ENCODE measurements at places on chromosomes 12 and 14. TPM values are rescaled to one million over a fixed set of nuclear protein-coding genes. Genes with fewer than 3 reads are reported as not detected.

Gene CCND2
- 0.34 TPM for total RNA-seq

Gene HOXC9
- not detected for total RNA-seq

Gene CPNE8
- total RNA-seq, result 30.4 TPM

Gene GNS
- 265 TPM for total RNA-seq

Gene RNASE3
- total RNA-seq, result not detected

Gene MDGA2
- total RNA-seq, result 13.3 TPM

Gene MAP3K9
- 2.0 TPM for total RNA-seq

Data from melanocyte of skin (primary cell).